ENCODE measurements at places on chromosomes 6 and 20. TPM values are rescaled to one million over a fixed set of nuclear protein-coding genes. Genes with fewer than 3 reads are reported as not detected.

SLC32A1 gene
- not detected for total RNA-seq

STMND1 gene
- total RNA-seq: not detected

PRPH2 gene
- not detected for total RNA-seq

OPRL1 gene
- 3.5 TPM for total RNA-seq

RFX6 gene
- total RNA-seq: not detected

- H3K4me1 ChIP-seq: peaks cover 28% of the 10 kb centered on the region
- H3K27me3 ChIP-seq: peaks cover 1% of the 10 kb centered on the region
- no peak within 1 kb of the TSS for H3K27ac ChIP-seq
- no peaks in the 10 kb centered on the region for H3K36me3 ChIP-seq
Observed at GRCh38 chr20:64049060-64049877, at the start of gene SOX18. TSS of gene SOX18 (minus strand) at chr20:64049639. CDS start at chr20:64049516, 123 bp downstream.

DNA sequence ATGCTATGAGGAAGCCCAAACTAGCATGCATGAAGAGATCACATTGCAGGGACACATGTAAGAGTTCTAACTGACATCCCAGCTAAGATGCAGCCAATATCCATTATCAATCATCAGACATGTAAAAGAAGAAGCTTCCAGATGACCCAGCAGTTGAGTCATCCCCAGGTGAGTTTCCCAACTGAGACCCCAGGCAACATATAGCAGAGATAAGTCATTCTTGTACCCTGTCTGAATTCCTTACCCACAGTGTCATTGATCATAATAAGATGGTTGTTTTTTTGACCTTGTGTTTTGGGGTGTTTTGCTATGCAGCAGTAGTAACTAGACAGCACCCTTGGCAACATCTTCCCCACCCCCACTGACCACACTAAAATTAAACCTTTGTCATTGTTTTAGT, 18.9 kb downstream of the SIRPD start:
- H3K27ac ChIP-seq: no peak overlapping the region
- no peaks in the 10 kb centered on the region for H3K36me3 ChIP-seq
- peaks cover 31% of the 10 kb centered on the region for H3K27me3 ChIP-seq
- H3K4me1 ChIP-seq: no peaks in the 10 kb centered on the region

GRCh38 chr6:157080986-157081391, 242.3 kb downstream of the TMEM242 start:
- H3K36me3 ChIP-seq: peaks cover 6% of the 10 kb centered on the region
- peaks cover 10% of the 10 kb centered on the region for H3K4me1 ChIP-seq
- no peak for DNase-seq
- H3K4me3 ChIP-seq: no peak overlapping the region

GRCh38 chr20:63264519-63264918, 8.1 kb upstream of the ARFGAP1 start:
- no peak overlapping the region for H3K4me3 ChIP-seq
- H3K27me3 ChIP-seq: peaks cover 3% of the 10 kb centered on the region
- no peak overlapping the region for H3K27ac ChIP-seq
- no peaks in the 10 kb centered on the region for H3K36me3 ChIP-seq
- peaks cover 18% of the 10 kb centered on the region for H3K4me1 ChIP-seq
- DNase-seq: no peak

DNA sequence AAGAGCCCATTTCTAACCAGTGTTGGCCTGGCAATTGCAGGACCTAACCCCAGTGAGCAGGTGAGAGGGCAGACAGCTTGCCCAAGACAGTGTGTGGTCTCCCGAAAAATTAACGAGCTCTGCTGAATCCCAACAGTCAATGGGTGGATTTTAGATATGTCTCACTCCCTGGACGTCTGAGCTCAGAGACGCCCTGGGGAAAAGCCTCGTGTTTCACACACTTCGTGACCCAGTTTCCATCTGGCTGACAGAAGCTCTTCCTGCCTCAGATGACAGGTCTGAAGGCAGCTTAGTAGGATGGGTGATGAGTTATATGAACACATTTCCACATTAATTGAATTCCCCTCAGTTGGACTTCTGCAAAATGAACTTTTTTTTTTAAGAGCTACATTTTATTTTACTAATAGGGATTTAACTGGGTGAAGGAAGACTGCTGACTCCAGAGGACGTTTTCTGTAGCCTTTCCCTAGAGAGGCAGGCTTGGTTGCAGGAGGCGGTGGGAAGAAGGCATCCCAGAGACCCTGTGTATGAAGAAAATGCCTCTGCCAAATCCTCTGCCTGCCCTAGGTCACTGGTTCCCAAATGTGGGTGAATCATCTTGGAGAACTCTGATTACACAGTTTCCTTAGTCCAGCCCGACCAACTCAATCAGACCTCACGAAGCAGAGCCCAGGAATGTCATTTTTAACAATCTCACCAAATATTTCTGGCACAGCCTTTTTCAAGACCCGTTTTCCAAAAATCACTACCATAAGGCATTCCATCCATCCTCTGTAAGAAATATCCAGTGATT, 71.7 kb upstream of the LY86 start:
- no peaks in the 10 kb centered on the region for H3K36me3 ChIP-seq
- H3K4me1 ChIP-seq: no peaks in the 10 kb centered on the region
- H3K4me3 ChIP-seq: no peak overlapping the region
- H3K27me3 ChIP-seq: peaks cover 22% of the 10 kb centered on the region

DNA sequence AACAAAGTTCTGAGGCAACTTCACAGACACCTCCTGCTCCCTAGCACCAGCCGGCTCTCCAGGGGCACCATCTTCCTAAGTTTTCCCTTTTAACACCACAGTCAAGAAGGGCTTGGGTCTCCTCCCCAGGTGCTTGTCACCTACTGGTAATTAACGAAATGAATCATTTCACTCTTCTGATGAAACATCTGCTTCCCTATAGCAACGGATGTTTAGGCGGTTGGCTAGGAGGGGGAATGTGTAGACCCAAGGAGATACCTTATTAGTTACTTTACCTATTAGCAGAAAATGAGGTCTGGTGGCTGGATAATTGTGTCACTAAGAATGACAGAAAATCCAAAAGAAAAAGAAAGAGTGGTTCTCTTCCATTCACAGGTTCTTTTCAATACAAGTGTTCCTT, 46.3 kb upstream of the FABP7 start:
- no peak for DNase-seq
- no peaks in the 10 kb centered on the region for H3K36me3 ChIP-seq
- H3K27ac ChIP-seq: no peak overlapping the region
- peaks cover 2% of the 10 kb centered on the region for H3K27me3 ChIP-seq

GRCh38 chr6:170286246-170286933, 4.5 kb downstream of the DLL1 start:
- no peaks in the 10 kb centered on the region for H3K36me3 ChIP-seq
- no peak overlapping the region for H3K4me3 ChIP-seq
- peaks cover 23% of the 10 kb centered on the region for H3K27me3 ChIP-seq
- no peak overlapping the region for H3K27ac ChIP-seq
- peaks cover 16% of the 10 kb centered on the region for H3K4me1 ChIP-seq

DNA sequence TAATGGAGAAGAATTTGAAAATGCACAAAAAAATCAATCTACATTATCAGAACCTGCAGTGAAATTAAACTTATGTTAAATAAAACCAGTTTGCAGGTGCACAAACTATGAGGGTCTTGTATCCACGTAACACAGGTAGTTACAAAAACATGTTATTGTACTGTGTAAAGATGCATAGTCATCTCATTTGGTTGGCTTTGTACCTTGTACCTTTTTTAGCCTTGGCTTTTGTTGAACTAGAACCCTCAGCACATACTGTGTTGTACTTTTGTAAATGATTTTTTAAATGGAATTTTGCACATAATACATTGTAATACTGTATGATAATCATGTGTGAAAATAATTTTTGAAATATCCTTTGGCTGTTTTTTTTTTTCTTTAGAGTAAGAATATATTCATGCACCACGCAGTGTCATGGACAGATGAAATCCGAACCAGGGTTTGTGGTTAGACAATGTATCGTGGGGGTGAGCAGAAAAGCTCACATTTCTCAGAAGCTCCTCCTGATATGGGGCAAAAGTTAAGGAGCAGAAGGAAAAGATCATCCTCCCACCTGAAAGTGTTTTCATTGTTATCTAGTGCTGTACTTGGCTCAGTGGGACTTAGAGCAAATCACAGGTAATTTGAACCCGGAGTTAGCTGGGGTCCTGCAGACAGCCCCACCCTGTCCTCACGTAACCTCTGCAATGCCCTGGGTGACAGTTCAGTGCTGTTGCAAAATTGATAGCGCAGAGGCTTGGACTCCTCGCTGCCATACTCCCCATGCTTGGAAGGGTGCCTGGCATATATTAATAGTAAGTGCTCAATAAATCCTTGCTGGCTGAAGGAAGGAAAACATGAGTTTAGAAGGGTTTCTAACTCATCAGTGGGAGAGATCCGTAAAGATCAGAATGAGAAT, 14.8 kb upstream of the NAA20 start:
- no peak overlapping the region for H3K4me3 ChIP-seq
- H3K4me1 ChIP-seq: peaks cover 20% of the 10 kb centered on the region
- H3K27me3 ChIP-seq: no peaks in the 10 kb centered on the region
- no peak for DNase-seq
- H3K36me3 ChIP-seq: peaks cover 27% of the 10 kb centered on the region

GRCh38 chr6:104613416-104614001, 246.2 kb downstream of the HACE1 start:
- H3K36me3 ChIP-seq: no peaks in the 10 kb centered on the region
- H3K27ac ChIP-seq: peak overlapping the region; percentile 49
- H3K4me3 ChIP-seq: no peak overlapping the region
- H3K27me3 ChIP-seq: no peaks in the 10 kb centered on the region
- no peak for DNase-seq
- H3K4me1 ChIP-seq: peaks cover 23% of the 10 kb centered on the region

DNA sequence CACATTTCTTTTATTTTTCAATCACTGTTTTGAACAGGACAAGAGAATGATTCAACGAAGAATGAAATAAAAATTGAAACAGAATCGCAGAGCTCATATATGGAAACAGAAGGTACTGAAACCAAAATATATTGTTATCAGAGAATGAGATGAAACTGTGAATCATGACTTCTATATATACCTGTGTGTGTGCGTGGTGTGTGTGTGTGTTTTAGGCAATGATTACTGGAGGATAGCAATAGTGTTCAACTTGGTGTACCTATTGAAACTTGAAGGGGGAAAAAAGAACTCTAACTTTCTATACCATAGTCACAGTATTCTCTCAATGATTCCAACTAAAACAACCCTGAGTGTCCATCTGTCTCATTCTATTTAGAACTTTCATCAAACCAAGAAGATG, 586.6 kb downstream of the KIF16B start:
- H3K4me3 ChIP-seq: no peak overlapping the region
- no peaks in the 10 kb centered on the region for H3K4me1 ChIP-seq
- peaks cover 4% of the 10 kb centered on the region for H3K27me3 ChIP-seq
- DNase-seq: no peak
- no peak overlapping the region for H3K27ac ChIP-seq

- H3K27ac ChIP-seq: peak overlapping the region; percentile 54
- H3K27me3 ChIP-seq: no peaks in the 10 kb centered on the region
- peaks cover 2% of the 10 kb centered on the region for H3K4me1 ChIP-seq
Observed at GRCh38 chr6:135231469-135231844, 50.3 kb downstream of the MYB start.

DNA sequence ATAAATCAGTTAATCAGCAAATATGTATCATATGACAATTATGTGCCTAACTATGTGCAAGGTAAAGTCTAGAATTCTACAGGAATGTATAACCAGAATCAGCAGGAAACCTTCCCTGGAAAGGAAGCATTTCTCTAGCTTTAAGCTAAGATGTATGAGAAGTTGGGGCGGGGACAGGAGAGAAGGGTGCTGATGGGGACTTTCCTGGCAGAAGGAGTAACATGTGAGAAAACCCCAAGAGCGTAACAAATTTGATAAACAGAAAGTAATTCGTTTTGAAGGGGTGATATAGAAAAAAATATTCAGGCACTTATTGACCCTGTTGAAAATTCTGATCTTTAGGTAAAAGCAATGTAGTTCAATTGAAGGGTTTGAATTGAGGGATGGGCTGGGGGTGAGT, 226.1 kb downstream of the KHDRBS2 start:
- no peaks in the 10 kb centered on the region for H3K4me1 ChIP-seq
- H3K36me3 ChIP-seq: no peaks in the 10 kb centered on the region
- H3K27me3 ChIP-seq: no peaks in the 10 kb centered on the region

DNA sequence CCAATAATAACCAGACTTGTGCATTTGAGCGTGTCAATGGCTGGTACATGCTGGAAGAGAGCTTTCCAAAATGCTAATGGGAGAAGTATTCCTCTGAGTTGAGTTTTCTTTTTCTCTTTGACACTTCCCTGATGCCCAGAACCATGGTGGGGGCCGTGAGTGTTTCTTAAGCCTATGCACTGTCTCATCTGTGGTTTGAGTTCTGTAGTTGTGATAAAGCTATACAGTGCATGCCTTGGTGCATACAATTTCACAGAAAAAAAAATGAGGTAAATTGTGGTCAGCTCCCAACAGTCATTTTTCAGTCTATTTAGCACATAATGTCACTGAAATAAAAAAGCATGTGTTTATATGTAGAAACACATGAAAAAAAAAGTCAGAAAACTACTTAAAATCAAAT, 204.8 kb downstream of the HDGFL1 start:
- H3K27me3 ChIP-seq: no peaks in the 10 kb centered on the region
- no peak overlapping the region for H3K4me3 ChIP-seq

GRCh38 chr6:63676412-63677114, 41.0 kb downstream of the PHF3 start:
- H3K27me3 ChIP-seq: no peaks in the 10 kb centered on the region
- peaks cover 3% of the 10 kb centered on the region for H3K4me1 ChIP-seq
- no peak overlapping the region for H3K27ac ChIP-seq
- no peak for DNase-seq
- H3K36me3 ChIP-seq: peaks cover 14% of the 10 kb centered on the region
- H3K4me3 ChIP-seq: no peak overlapping the region

DNA sequence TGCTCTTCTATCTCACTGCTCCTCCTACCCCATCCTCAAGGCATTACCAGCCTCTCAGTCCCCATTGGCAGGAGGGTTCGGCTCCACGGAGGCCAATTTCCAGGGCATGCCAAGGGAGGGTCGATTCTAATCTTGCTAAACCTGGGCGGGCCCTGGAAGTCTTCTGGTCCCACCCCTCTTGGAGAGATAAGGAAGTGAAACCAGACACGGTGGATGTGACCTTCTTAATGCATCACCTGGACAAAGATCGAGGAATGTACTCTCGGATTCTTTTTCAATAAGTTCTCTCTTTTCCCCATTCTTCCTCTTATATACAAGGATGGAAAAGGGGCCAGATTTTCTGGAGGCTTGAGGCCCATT, 112.2 kb upstream of the ARMC2 start:
- H3K27ac ChIP-seq: peak overlapping the region; percentile 46
- no peak overlapping the region for H3K4me3 ChIP-seq
- H3K4me1 ChIP-seq: peaks cover 45% of the 10 kb centered on the region
- no peak for DNase-seq
- H3K36me3 ChIP-seq: no peaks in the 10 kb centered on the region

GRCh38 chr20:19841740-19842139, 83.7 kb downstream of the RIN2 start:
- no peak for DNase-seq
- H3K4me3 ChIP-seq: no peak overlapping the region
- H3K27me3 ChIP-seq: no peaks in the 10 kb centered on the region

GRCh38 chr6:107657755-107658461, 166.2 kb downstream of the SCML4 start:
- no peaks in the 10 kb centered on the region for H3K36me3 ChIP-seq
- H3K27ac ChIP-seq: peak overlapping the region; percentile 91
- no peak for DNase-seq
- H3K4me3 ChIP-seq: peak overlapping the region; percentile 65
- peaks cover 40% of the 10 kb centered on the region for H3K4me1 ChIP-seq

Data from chondrocyte (in vitro differentiated cells).